Stimulated activated CD4-positive, alpha-beta T cell treated with anti-CD3 and anti-CD28 coated beads, Interleukin-1b, Interleukin-23, amount 100 ng/mL, for 48 hours (primary cell): ENCODE measurements at places on chromosomes 1 and 21.

DNA sequence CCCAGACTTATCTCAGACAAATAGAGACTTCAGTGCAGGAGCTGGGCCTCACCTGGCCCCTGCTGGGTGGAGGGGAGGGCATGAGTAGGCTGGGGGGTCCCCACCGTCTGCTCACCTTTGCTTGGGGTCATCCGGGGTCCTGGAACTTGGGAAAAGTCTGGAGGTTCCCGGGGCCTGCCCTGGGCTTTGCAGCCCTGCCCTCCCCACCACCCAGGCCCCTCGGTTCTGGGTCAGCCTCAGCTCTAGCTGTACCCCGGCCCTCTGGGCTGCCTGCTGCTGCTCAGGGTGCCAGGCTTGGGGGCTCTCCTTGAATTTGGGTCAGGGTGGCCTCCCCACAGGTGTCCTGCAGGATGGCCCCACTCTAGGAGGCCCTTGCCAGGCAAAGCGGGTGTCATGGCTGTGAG lies 2.4 kb upstream of the TMEM52 start:
- no peak for DNase-seq

- DNase-seq: no peak
Observed at GRCh38 chr1:233151861-233152260, 143.7 kb downstream of the PCNX2 start.

DNA sequence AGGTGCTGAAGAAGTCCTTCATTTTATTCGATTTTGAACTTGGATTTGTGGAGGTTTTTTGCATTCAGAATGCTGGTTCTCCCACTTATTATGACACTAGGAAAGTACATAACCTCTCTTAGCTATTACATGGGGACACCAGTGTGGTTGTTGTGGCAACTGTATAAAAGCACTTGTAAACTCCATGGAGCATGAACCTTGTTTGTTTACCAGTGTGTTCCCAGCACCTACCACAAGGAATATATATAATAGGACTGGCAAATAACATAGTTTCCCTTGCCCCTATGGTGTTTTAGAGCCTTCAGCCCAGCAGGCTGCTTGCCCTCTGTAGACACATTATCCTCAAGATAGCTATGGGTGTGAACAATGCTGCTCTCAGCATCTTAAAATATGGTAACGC lies 43.1 kb downstream of the RASSF5 start:
- DNase-seq: no peak

GRCh38 chr21:25636727-25637126 lies 2.3 kb upstream of the JAM2 start:
- no peak for DNase-seq

- no peak for DNase-seq
Observed at GRCh38 chr1:224539971-224540370, 76.1 kb upstream of the CNIH3 start.
